Esophagus muscularis mucosa (tissue), 4 donors: ENCODE measurements at places on chromosomes 1 and 21. TPM values are rescaled to one million over a fixed set of nuclear protein-coding genes. Genes with fewer than 3 reads are reported as not detected.

ERICH3 gene
- 0.06 TPM for total RNA-seq

CRYBG2 gene
- total RNA-seq, result not detected

OR2L5 gene
- not detected for total RNA-seq

GRCh38 chr1:160357286-160358002 is 9.4 kb upstream of the NHLH1 start:
- DNase-seq, result no peak

DNA sequence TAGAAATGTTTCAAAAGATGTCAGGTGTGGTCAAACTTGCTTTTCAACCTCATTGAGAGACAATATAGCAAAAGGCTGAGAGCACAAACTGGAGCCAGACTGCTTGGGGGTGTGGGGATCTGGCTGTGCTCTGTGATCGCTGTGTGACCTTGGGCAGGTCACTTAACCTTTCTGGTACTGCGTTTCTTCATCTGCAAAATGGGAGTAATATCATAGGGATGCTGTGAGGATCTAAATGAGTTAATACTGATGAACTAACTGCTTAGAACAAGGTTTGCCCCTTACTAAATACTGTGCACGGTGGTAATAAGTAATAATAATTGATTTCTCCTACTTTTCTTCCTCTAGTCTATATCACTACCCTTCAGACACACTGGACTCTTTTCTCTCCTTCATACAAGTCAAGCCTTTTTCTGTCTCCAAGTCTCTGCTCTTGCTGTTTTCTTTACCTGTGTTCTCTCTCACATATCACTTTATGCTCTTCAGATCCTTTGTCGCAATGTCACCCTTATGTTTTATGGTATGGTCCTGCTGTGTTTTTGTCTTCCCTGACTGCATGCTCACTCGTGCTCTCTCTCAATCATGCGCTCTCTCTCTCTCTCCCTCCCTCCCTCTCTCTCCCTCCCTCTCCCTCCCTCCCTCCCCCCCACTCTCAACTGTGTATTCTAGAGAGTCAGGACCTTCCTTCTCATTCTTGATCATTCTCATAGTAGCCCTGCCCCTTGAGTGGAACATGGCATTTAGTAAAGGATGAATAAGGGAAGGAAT is 3.3 kb downstream of the MGST3 start:
- no peak for DNase-seq

GRCh38 chr1:61518670-61519400 is 206.1 kb downstream of the TM2D1 start:
- DNase-seq, result no peak

GRCh38 chr21:45330851-45331261 is 43.2 kb upstream of the POFUT2 start:
- no peak for DNase-seq

KCNE1 gene
- 1.8 TPM for total RNA-seq
